ENCODE measurements at places on chromosomes 2 and 18.

GRCh38 chr2:14903709-14904374, 271.3 kb downstream of the LRATD1 start:
- no peak for DNase-seq

- no peak for DNase-seq
Measured at GRCh38 chr18:36130039-36130831, 536 bp downstream of the ELP2 start.

DNA sequence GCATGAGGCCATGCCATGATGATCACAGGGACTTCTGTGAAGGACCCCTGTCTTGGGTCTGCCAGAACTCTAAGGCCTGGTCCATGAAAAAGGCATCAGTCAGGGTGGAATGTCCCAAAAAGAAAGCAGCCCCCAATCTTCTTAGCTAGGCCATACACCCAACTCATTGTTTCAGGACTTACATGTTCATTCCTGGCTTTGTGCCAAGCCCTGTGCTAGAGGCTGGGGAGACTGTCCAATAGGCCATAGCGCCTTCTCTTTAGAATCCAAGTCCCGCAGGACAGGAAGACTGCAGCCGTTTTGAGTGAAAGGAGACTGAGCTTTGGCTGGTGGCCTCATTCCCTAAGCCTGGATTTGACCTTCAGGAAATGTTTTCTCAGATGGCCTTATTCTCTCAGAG, 247.3 kb downstream of the PRKCE start:
- no peak for DNase-seq

- DNase-seq, result no peak
Measured at GRCh38 chr2:7111626-7112025, 194.4 kb downstream of the RNF144A start.

Data from Panc1 (cell line).